Right forelimb (tissue), 1 donor: ENCODE measurements at places on chromosomes 7 and 10.

- DNase-seq: no peak
These were observed 731 bp upstream of the SPACDR start for GRCh38 chr7:100464791-100465190.

- no peak for DNase-seq
These were observed 126.4 kb downstream of the RNLS start for GRCh38 chr10:88456730-88457129.

DNA sequence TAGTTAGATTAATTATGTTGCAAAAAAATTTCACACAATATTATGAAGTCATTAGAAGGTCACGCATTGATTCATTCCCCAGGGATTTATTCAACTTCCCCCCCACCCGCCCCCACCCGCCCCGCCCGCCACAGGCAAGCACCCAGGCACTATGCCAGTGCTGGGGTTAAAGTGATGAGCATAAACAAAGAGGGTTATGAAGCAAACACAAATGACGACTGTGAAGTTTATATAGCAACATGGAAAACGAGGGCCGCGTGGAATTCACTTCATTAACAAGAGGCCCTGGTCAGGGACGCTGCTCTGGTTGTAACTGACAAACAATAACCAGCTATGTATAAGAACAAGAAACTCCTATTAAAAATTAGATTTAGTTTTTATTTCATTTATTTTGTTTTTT lies 656.5 kb upstream of the COBL start:
- no peak for DNase-seq

DNA sequence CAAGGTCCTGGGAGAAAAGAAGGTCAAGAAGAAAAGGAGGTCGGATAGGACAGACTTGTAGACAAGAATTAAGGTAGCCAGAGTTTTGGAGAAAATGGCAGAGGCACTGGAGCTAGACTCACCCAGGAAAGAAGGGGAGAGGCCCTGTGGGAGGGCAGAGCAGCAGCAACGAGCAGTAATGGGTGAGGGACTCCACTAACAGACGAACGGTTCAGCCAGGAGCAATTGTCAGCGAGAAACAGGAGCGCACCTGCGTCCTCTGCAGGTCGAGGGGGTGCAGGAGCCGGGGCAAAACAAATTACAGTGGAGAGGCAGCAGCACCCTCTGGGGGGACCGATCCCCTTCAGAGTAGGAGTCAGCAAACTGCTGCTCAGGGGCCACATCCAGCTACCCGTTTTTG lies 18.5 kb upstream of the IGFBP3 start:
- no peak for DNase-seq

- no peak for DNase-seq
These were observed 55.7 kb downstream of the PRKAG2 start for GRCh38 chr7:151821226-151821625.

DNA sequence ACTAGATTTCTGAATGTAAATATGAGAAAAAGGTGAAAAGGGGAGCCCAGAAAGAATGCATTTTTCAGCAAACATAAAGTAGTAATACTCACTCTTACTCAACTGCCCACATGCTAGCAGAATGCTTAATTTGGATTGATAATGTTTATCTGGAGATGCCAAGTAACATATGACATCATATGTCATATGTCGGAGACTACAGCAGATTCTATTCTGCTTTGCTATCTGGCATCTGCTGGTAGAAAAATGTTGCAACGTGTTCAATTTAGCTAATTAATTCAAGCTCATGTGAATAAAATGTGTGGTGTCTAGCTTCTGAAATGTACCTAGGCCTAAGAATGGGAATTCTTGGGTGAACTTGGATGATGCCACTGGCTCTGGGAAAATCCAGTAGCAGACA lies 4.5 kb downstream of the BBIP1 start:
- DNase-seq: no peak

DNA sequence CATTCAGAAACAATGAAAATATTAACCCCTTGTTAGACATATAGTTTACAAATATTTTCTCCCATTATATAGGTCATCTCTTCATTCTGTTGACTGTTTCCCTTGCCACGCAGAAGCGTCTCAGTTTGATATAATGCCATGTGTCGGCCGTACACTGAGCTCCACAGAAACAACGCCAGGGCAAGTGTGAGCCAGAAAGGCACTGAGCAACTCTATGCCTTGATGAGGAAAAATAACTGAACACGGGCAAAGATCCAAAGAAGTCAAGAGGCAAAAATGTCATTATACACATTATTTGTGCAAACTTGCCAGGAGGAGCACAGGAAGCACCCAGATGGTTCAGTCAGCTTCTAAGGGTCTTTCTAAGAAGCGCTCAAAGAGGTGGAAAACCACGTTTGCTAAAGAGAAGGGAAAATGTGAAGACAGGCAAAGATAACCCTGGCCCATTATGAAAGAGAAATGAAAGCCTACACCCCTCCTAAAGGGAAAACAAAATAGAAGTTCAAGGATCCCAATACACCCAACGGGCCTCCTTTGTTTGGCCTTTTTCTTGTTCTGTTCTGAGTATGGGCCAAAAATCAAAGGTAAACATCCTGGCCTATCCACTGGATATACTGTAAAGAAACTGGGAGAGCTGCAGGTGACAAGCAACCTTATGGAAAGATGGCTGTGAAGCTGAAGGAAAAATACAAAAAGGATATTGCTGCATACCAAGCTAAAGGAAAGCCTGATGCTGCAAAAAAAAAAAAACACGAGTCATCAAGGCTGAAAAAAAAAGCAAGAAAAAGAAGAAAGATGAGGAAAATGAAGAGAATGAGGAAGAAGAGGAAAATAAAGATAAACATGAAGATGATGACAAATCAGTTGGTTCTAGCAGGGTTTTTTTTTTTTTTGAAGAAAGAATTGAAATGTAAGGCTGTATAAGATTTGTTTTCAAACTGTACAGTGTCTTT lies 15.5 kb downstream of the ARHGAP12 start:
- no peak for DNase-seq

DNA sequence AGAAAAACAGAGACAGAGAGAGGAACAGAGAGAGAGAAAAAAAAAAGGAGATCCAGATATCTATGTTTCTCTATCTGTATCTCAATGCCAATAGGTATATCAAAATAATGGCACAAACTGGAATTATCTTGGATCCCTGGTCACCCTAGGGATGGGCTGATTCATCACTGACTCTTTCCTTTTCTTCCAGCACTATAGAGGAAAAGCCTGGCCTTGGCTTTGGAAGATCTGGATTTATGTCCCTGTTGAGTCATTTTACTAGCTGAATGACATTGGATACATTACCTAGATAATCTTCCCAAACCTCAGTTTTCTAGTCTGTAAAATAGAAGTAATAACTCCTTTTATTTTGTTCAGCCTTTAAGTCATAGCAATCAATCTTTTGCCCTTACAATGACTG lies 152.8 kb upstream of the GDF10 start:
- no peak for DNase-seq

DNA sequence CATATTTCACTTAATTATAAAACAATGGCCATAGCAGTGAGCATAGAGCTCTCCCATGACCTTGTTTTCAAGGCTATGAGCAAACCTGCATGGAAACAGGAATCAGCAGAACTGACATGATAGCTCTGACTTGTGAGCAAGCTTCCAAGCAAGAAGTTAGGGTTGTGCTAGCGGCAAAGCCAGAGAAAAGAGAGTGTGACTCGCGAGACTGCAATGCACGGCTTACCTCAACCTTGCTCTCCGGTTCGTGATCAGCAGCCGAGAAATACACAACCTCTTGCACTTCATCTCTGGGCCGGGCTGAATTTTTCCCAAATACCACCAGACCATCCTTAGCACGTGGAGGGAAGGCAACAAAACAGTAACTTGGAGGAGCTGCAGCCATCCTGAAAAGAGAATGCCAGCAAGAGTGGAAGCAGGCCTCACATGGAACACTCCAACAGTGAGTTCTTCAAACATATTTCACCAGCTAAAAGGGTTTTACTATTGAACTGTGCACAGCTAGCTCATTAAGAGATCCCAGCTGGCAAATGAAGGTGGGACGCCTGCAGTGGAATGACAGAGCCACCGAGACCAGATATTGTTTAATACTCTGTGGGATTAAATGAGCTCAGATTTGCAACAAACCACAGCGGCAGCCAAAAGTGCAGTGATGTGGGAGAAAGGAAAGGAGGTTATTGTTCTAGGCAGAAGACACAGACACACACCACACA lies 20.8 kb downstream of the SCRN1 start:
- no peak for DNase-seq
